ENCODE measurements at places on chromosomes 1 and 21.

DNA sequence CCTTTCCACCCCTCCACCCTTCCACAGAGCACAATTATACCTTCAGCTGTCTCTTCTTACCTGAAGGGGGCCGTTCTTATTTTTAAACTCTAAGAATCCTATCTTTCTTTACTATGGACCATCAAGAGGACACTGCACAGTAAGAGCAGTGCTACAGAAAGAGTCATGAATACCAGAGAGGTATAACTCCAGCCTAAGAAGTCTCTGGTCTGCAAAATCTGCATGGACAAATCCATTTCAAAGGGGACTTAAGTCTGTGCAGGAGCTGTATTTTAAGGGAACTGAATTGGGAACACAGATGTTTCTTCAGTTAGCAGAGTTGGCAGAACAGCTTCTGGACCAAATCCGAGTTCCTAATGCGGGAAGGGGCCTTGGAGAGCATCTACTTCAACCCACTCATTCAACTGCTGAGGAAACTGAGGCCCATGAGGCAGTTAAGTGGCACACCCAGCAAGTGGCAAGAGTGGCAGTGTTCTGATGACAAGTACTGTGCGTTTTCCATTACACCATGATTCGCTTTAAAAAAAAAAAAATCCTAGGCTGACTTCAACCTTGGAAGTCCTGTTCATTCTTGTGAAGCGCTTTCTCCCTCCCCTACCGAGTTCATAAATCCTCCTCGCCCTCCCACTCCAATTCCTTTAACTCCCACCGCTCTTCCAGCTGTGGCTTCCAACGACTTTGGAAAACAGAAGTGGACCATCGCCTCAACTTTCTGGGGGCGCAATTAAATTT lies 1.8 kb downstream of the PLPP3 start:
- no peak for DNase-seq

GRCh38 chr1:41764656-41765055 lies 154.1 kb downstream of the HIVEP3 start:
- no peak for DNase-seq

DNA sequence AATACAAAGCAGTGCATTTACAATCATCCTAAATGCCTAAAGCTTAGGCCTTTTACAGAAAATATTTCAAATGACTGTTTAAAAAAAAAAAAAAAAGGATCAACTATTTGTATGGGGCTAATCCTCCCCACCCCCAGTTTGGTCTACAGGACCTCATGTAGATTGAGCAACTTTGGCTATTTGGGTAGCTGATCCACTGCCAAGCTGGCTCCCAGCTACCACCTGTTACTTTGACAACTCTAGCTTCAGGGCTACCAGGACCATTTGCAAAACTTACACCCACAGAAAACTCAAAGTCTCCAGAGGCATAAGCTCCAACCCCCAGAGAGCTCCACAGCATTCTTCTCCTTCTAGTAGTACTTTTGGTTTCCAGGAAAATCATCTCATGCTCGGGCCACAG lies 29.4 kb downstream of the JAK1 start:
- DNase-seq, result no peak

- no peak for DNase-seq
Measured at GRCh38 chr1:13746342-13746741, 46.4 kb downstream of the PRDM2 start.
